Suppressor macrophage treated with lipopolysaccharide for 4 hours (primary cell): ENCODE measurements at places on chromosomes 7 and 10.

DNA sequence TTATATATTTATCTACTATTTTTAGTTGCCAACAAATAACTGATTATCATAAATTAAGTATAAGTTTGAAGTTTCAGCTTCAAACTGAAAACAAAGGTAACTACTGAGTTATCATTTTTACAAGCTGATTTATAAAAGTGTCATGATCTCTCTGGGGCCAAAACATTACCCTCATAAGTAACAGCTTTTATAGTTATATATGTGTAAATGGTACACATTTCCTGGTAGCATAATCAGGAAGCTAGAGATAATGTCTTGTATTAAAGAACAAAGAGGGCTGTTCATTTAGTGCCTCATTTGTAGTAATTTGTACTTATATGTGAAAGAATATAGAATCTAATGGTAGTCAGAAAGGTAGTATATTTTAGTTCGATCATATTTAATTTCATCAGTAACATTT is 162.6 kb downstream of the SGMS1 start:
- no peak for DNase-seq

DNA sequence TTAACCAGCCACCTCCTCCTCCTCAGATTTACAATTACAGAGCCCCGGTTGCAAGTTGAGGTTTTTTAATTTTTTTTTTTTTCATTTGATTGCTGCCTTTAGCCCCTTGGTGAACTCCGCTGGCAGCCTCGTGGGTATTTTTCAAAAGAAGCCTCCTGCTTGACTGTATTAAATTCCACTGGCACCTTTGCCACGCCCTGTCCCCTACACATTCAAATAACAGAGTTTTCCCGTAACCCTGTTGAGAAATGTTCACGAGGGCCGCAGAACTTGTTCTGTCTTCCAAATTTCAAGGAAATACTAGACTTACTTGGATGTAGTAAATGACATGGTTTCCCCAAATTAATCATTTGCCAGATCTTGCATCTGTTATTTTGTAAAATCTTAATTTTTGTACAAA is 167.0 kb downstream of the ARID5B start:
- no peak for DNase-seq

DNA sequence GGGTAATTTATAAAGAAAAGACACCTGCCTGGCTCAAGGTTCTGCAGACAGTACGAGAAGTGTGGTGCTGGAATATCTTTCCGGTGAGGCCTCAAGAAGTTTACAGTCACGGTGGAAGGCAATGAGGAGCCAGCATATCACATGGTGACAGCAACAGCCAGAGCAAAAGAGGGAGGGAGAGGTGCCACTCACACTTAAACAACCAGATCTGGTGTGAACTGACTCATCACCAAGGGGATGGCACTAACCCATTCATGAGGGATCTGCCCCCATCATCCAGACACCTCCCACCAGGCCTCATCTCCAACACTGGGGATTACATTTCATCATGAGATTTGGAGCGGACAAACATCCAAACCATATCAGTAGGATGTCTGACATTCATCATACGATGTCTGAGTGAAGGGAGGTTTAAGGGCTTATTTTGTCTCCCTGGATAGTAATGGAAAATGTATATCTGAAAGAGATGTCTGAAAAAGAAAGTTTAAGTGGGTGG is 23.5 kb upstream of the KBTBD2 start:
- DNase-seq, result no peak

GRCh38 chr10:60862517-60862916 is 81.5 kb downstream of the RHOBTB1 start:
- no peak for DNase-seq

- DNase-seq, result no peak
Measured at GRCh38 chr10:27244976-27245375, 4.4 kb upstream of the ACBD5 start.

GRCh38 chr10:5561704-5562645 is 37.2 kb downstream of the CALML3 start:
- no peak for DNase-seq

DNA sequence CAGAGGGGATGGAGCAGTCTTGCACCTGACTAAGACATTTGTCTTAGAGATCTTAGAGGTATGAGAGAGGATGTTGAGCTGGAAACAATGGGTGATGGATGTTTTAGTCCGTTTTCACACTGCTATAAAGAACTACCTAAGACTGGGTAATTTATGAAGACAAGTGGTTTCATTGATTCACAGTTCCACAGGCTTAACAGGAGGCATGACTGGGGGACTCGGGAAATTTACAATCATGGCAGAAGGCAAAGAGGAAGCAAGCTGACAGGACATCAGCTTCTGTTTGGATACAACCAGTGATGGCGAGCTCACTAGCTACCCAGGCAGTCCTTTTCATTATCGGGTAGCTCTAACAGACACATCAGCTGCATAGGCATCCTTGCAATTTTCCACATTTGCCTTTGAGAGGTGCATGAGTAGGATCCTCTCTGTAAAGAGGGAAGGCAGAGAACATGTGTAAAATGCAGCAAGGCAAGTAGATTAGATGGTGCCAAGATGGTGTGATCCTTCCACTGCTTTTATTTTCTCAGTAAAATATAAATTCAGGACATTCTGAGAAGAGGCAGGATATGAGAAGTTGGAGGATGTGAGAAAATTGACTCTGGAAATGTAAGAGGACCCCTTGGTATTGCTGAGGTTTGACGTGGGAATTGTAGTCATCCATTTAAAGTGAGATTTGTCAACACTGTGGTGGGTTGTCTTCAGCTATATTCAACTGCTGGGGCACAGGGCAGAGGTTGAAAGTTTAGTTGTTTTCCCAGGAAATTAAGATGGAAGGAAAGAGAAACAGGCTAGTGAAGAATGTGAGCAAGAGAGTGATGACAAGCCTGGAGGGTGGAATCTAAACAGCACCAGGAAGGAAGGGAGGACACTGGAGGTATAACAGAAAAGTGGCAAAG is 1140.0 kb upstream of the AUTS2 start:
- DNase-seq, result no peak
